ENCODE measurements at places on chromosomes 6 and 20.

DNA sequence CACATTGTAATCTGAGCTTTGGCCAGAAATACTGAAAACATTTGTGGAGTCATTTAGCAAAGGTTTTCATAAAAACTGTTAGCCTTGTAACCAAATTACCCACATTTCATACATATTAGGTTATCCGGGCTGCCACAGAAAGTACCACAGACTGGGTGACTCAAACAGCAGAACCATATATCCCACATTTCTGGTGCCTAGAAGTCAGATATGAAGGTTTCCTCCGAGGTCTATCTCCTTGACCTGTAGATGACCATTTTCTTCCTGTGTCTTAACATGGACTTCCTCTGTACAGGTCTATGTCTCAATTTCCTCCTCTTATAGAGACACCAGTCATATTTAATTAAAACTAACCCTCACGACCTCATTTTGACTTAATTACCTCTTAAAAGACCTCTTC lies 49.5 kb upstream of the SMIM28 start:
- no peak for DNase-seq

- no peak for DNase-seq
Measured at GRCh38 chr6:37977715-37978114, 158.2 kb downstream of the ZFAND3 start.

DNA sequence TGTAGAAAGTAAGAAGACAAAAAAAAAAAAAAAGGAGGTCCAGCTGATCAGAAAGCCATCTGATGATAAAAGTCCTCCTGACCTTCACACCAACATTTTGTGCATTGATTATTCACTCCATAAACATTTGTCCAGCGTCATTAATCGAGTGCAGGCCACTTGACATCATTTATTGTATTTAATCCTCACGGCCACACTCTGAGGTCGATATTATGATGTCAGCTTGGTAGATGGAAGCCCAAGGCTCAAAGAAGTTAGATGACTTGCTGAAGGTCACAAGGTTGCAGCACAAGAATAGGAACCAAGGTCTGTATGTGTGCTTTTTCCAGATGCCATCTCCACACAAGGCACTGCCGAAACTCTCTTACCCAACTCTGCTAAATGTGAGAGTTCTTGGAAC lies 328.4 kb downstream of the KIF16B start:
- DNase-seq: no peak

GRCh38 chr6:9540534-9541126 lies 874.2 kb downstream of the TFAP2A start:
- DNase-seq: no peak

GRCh38 chr20:34639755-34640222 lies 37.1 kb downstream of the PIGU start:
- DNase-seq: peak; percentile 31
